ENCODE measurements at places on chromosomes 13 and 19.

DNA sequence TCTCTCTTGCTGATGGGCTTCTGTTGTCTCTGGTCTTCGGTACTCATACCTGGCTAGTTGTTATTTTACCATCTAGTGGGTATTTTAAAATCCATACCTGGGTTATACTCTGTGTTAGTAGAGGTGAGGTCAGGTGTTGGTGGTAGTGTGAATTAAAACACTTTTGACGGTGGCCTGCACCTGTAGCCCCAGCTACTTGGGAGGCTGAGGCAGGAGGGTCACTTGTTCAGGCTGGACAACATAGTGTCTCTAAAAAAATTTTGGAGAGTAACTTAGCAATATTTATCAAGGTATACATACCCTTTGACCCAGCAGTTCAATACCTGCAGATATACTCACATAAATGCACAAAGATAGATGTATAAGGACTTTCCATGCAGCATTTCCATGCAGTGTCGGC is 55.4 kb downstream of the GSX1 start:
- no peak for DNase-seq

DNA sequence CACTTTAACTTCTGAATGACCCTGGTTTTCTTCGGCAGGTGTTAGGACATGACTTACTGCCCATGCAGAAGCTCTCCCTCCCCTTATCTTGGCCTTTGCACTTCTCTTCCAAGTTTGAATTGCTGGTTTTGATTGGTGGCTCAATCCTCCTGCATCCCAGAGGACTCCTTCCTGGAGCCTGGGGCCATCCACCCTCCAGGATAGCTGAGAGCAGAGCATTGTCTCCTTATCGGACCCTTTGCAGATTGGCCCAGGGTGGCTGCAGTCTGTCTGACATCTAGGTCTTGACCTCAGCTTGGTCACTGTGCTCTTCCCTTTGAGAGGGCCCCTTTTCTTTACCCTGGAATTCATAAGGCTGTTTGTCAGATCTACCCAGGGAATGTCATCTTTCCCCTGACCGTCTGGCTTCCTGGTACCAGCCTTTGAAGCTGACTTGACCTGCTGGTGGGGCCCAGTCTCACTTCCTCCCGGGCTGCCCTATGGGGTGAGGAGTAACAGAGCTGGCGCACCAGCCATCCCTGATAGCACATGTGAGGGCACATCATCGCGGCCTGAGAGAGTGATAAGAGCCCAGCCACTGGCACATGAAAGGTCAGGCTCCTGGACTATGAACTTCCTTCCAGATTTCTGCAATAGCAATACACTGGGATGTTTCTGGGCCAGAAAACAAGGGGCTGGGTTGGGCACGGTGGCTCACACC is 172.9 kb upstream of the UBL3 start:
- DNase-seq: no peak

GRCh38 chr13:86945584-86945983 is 725.6 kb upstream of the SLITRK5 start:
- DNase-seq: no peak

DNA sequence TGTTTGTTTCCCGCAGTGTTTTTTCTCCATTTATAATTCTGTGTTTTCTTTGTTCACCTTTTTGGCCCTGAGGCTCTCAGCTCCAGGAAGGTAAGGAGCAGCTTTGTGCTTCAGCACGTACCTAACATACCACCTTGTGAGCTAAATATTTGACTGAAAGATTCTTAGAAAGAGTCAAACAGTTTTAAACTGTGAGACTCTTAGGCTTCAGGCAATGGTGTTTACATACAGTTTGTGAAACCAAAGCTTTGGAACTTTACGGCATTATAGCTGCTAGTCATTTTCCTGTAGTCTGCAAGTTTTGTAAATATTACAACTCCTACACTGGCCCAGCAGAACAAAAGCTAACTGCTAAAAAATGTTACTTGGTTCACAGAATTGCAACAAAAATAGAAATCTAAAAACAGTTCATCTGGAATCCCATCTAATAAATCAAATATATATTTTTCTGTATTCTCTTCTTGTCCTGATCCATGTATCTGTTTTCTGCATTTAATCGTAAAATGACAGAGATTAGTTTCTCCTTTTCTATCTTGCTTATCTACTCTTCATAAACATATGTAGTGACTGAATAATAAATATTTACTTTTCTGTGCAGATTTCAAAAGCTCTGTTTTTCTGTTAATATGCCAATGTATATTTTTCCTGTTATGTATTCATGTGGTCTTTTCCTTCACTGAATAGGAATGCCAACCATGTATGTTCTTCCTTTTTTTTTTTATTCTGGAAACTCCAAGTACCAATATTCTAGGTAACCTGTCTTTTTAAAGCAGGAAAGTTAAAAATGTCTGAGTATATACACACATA is 38.8 kb upstream of the GPI start:
- no peak for DNase-seq

DNA sequence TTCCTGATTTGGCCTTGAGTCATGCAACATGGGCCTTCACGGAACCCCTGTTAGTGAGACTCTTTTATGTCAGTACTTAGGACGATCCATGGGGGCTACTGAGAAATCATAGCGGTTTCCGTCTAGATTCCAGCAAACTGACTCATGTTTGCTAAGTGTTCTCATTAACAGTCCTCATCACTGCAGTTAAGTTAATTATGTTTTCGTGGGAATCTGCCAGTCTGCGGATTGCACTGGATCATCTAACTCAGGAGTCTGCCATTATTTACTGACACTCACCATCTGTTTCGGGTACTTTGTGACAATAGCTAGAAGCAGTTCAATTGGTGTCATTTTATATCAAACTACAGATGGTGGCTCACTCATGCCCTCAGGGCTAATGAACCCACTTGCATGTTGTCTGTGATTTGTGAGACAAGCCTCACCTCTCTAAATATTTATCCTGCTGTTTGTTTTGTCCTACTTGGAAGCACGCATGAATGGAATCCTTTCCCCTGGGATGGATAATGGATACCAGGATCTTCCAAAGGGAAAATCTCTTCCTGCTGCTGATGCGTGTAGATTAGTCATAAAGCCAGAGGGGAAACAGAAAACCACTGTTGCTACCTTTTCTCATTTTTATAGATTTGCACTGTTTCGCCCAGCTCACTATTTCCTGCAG is 61.8 kb downstream of the RAB20 start:
- DNase-seq: no peak
